Aorta (tissue), 5 donors: ENCODE measurements at places on chromosomes 12 and 14. TPM values are rescaled to one million over a fixed set of nuclear protein-coding genes. Genes with fewer than 3 reads are reported as not detected.

INHBC gene
- not detected for total RNA-seq

CELA1 gene
- not detected for total RNA-seq

INSM2 gene
- total RNA-seq: not detected

SPIC gene
- total RNA-seq: not detected

RAB21 gene
- total RNA-seq: 113 TPM

SLC39A2 gene
- total RNA-seq: not detected

VWF gene
- 490 TPM for total RNA-seq

IQSEC3 gene
- 6.4 TPM for total RNA-seq

LIN52 gene
- total RNA-seq: 10.6 TPM

DNAI7 gene
- 1.2 TPM for total RNA-seq

GNB3 gene
- 8.2 TPM for total RNA-seq

RHEBL1 gene
- 1.1 TPM for total RNA-seq

OTUB2 gene
- 0.42 TPM for total RNA-seq

SCN8A gene
- total RNA-seq: 0.48 TPM

SERPINA12 gene
- not detected for total RNA-seq

SERPINA10 gene
- not detected for total RNA-seq

VPS29 gene
- total RNA-seq: 122 TPM

STAC3 gene
- total RNA-seq: 5.8 TPM

KRT82 gene
- total RNA-seq: not detected

TSPAN19 gene
- total RNA-seq: not detected

PTGR2 gene
- total RNA-seq: 5.1 TPM

PLEKHD1 gene
- 0.30 TPM for total RNA-seq

LDHB gene
- 260 TPM for total RNA-seq

NR4A1 gene
- 175 TPM for total RNA-seq

SPRYD4 gene
- total RNA-seq: 3.6 TPM

KIAA0586 gene
- 25.1 TPM for total RNA-seq

SNRNP35 gene
- total RNA-seq: 23.3 TPM

PTHLH gene
- 4.5 TPM for total RNA-seq

PLCZ1 gene
- not detected for total RNA-seq

SPRING1 gene
- total RNA-seq: 16.5 TPM

POLR3B gene
- 5.5 TPM for total RNA-seq

ZC3H10 gene
- total RNA-seq: 9.6 TPM

IGFBP6 gene
- 979 TPM for total RNA-seq

FOXN4 gene
- total RNA-seq: not detected

BRAP gene
- total RNA-seq: 14.0 TPM

DENND5B gene
- 22.5 TPM for total RNA-seq

TAS2R43 gene
- 2.2 TPM for total RNA-seq

GPR84 gene
- total RNA-seq: 1.9 TPM

NDUFA12 gene
- 53.9 TPM for total RNA-seq

RBM25 gene
- total RNA-seq: 79.9 TPM

SAV1 gene
- 56.8 TPM for total RNA-seq

KCNJ8 gene
- 17.2 TPM for total RNA-seq

GAS2L3 gene
- 19.6 TPM for total RNA-seq

TPPP2 gene
- not detected for total RNA-seq

POTEM gene
- not detected for total RNA-seq

PMCH gene
- not detected for total RNA-seq

FAM186B gene
- total RNA-seq: 0.30 TPM

CACNA1C gene
- total RNA-seq: 70.4 TPM

MANSC1 gene
- total RNA-seq: 38.1 TPM

RHOF gene
- 18.0 TPM for total RNA-seq

TMEM63C gene
- total RNA-seq: 0.06 TPM

ALX1 gene
- total RNA-seq: not detected

ZNF10 gene
- total RNA-seq: 14.8 TPM

TMEM263 gene
- total RNA-seq: 78.9 TPM

ST8SIA1 gene
- total RNA-seq: 3.6 TPM

PPP1R13B gene
- total RNA-seq: 24.8 TPM

SYCP3 gene
- total RNA-seq: 0.48 TPM

FOXG1 gene
- not detected for total RNA-seq

LAG3 gene
- total RNA-seq: 1.8 TPM

NDUFB1 gene
- 90.5 TPM for total RNA-seq
